ENCODE measurements at places on chromosomes 1 and 21. TPM values are rescaled to one million over a fixed set of nuclear protein-coding genes. Genes with fewer than 3 reads are reported as not detected.

MAP3K21 gene
- total RNA-seq = 0.27 TPM

IARS2 gene
- 81.8 TPM for total RNA-seq

CTSK gene
- 3.2 TPM for total RNA-seq

PLXNA2 gene
- total RNA-seq = 69.5 TPM

GSTM1 gene
- total RNA-seq = 2.7 TPM

OR2L8 gene
- not detected for total RNA-seq

KCNAB2 gene
- total RNA-seq = 2.5 TPM

LRRC39 gene
- total RNA-seq = 0.09 TPM

VCAM1 gene
- 11.7 TPM for total RNA-seq

F5 gene
- not detected for total RNA-seq

G0S2 gene
- total RNA-seq = 14.4 TPM

INTS11 gene
- total RNA-seq = 89.6 TPM

PCP4 gene
- total RNA-seq = not detected

AQP10 gene
- total RNA-seq = not detected

STUM gene
- not detected for total RNA-seq

SMYD2 gene
- total RNA-seq = 75.9 TPM

KRTAP13-2 gene
- not detected for total RNA-seq

SOX13 gene
- total RNA-seq = 20.0 TPM

C1orf185 gene
- total RNA-seq = not detected

PTGFR gene
- 0.72 TPM for total RNA-seq

ADGRL2 gene
- 63.3 TPM for total RNA-seq

CATSPERE gene
- 0.28 TPM for total RNA-seq

CNR2 gene
- total RNA-seq = not detected

UBXN10 gene
- total RNA-seq = not detected

EEIG2 gene
- 4.2 TPM for total RNA-seq

RAB3B gene
- 21.7 TPM for total RNA-seq

CFH gene
- total RNA-seq = 111 TPM

TIPRL gene
- 36.8 TPM for total RNA-seq

PPIAL4G gene
- not detected for total RNA-seq

RPAP2 gene
- total RNA-seq = 9.3 TPM

NBPF4 gene
- total RNA-seq = not detected

NFIA gene
- total RNA-seq = 7.0 TPM

CBS gene
- 7.4 TPM for total RNA-seq

STIL gene
- total RNA-seq = 3.9 TPM

SELL gene
- 0.56 TPM for total RNA-seq

KPRP gene
- not detected for total RNA-seq

SUSD4 gene
- under 0.01 TPM for total RNA-seq

GLMP gene
- total RNA-seq = 38.0 TPM

ZNF683 gene
- not detected for total RNA-seq

AADACL3 gene
- not detected for total RNA-seq

KCNQ4 gene
- total RNA-seq = not detected

UBL4B gene
- total RNA-seq = not detected

ECM1 gene
- total RNA-seq = 0.27 TPM

B3GALT2 gene
- 1.3 TPM for total RNA-seq

CCDC24 gene
- 1.6 TPM for total RNA-seq

GPATCH2 gene
- total RNA-seq = 18.6 TPM

CFAP107 gene
- total RNA-seq = not detected
